ENCODE measurements at places on chromosomes 16 and 17.

DNA sequence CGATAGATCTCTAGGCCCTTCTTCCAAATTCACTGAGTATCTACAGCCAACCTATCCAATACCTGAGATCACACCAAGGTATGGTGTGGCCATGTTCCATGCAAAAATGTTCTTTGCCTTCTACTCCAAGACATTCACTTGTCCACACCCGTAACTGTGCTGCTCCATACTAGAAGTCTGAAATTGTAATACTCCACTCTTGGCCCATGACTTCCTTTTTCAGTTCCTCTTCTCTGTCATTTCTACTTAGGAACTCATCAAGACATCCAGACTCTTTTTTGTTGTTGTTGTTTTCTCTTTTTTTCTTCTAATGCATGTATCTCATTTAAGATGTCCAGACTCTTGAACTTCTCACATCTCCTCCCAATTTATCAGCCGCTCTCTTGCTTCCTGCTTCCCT lies 42.5 kb upstream of the KSR1 start:
- DNase-seq, result no peak

DNA sequence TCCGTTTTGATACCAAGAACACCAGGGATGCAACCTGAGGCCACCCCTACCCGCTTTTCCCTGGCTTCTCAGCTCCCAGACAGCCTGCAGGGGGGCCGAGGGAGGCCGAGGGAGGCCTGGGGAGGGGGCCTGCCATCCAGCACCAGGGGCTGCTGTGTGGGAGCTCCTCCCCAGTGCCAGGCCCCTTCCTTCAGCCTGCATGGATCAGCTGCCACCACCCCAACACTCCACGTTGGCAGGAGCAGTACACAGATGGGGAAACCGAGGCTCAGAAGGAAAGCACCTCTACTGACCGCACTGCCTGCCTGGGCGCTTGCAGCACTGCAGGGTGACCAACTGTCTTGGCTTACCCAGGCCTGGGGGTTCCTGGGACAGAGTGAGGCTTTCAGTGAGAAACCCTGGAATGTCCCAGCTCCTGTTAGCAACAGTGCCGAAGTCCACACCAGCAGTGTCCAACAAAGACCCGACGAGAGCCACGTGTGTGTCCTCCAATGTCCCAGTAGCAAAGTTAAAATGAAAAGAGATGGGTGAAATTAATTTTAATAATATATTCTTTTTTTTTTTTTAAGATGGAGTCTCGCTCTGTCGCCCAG lies 5.3 kb upstream of the OSGIN1 start:
- DNase-seq, result no peak

- no peak for DNase-seq
Observed at GRCh38 chr17:47982645-47983390, 11.9 kb downstream of the CDK5RAP3 start.

DNA sequence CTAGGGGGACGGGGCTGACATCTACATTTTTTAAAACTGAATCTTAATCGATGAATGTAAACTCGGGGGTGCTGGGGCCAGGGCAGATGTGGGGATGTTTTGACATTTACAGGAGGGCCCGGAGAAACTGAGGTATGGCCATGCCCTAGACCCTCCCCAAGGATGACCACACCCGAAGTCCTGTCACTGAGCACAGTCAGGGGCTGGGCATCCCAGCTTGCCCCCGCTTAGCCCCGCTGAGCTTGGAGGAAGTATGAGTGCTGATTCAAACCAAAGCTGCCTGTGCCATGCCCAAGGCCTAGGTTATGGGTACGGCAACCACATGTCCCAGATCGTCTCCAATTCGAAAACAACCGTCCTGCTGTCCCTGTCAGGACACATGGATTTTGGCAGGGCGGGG lies 21.4 kb downstream of the ADAM11 start:
- no peak for DNase-seq

DNA sequence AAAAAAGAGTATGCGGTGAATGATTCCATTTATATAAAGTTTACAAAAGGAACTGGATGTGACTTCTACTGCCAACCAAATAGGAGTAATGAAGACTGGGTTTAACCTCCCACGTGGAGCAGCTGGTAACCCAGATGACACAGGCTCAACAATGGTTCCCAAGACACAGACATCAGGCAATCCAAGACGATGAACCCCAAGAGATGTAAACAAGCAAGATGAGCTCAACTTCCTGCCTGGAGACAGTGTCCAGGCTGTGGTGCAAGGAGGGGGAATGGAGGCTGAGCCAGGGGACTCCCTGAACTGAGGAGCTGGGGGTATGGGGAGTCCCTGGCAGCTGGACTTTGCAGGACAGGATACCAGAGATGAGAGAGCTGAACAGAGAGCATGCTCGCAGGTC lies 104.7 kb downstream of the LITAF start:
- DNase-seq, result no peak

DNA sequence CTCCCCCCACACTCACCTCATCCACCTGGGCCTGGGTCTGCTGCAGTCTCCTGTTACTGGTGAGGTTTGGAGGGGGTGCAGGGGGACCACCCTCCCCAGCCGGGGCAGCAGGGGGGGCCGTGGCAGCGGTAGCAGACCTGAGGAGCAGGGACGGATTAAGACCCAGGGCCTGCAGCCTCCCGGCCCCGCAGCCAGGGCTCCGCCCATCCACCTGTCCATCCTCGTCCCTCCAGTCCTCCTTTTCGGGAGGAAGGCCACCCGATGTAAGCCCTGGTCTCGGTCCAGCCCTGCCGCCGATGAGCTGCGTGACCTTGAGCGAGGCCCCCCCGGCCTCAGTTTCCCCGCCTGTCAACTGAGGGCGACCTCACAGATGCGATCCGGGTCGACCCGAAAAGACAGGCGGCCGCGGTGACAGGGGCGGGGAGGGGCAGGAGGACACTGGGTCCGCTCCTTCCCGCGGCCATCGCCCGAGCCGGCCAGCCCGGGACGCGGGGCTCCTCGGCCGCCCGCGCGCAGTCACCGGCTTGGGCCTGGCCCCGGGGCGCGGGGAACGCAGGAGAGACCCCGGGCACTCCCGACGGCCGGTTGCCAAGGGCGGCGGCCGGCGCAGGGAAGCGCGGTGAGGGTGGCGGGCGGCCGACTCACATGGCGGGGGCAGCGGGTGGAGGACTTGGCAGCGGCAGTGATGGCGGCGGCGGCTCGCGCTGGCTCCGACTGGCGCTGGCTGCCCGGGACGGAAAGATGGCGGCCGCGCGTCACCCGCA lies at the start of gene VAMP2:
VAMP2 (minus strand) TSS at position 716 of the 764 bp plus-strand sequence; CDS start at position 647, 69 bp downstream.
- DNase-seq, result peak; percentile 89

GRCh38 chr16:51845586-51846305 lies 694.7 kb upstream of the SALL1 start:
- no peak for DNase-seq

- DNase-seq, result no peak
Observed at GRCh38 chr16:57305159-57305811, 20.8 kb upstream of the PLLP start.

GRCh38 chr16:84718-85406 lies 6.8 kb downstream of the MPG start:
- DNase-seq, result no peak

- DNase-seq, result no peak
Observed at GRCh38 chr16:49013727-49014080, 267.9 kb downstream of the CBLN1 start.

- DNase-seq, result no peak
Observed at GRCh38 chr16:7362231-7362630, 29.6 kb downstream of the RBFOX1 start.

DNA sequence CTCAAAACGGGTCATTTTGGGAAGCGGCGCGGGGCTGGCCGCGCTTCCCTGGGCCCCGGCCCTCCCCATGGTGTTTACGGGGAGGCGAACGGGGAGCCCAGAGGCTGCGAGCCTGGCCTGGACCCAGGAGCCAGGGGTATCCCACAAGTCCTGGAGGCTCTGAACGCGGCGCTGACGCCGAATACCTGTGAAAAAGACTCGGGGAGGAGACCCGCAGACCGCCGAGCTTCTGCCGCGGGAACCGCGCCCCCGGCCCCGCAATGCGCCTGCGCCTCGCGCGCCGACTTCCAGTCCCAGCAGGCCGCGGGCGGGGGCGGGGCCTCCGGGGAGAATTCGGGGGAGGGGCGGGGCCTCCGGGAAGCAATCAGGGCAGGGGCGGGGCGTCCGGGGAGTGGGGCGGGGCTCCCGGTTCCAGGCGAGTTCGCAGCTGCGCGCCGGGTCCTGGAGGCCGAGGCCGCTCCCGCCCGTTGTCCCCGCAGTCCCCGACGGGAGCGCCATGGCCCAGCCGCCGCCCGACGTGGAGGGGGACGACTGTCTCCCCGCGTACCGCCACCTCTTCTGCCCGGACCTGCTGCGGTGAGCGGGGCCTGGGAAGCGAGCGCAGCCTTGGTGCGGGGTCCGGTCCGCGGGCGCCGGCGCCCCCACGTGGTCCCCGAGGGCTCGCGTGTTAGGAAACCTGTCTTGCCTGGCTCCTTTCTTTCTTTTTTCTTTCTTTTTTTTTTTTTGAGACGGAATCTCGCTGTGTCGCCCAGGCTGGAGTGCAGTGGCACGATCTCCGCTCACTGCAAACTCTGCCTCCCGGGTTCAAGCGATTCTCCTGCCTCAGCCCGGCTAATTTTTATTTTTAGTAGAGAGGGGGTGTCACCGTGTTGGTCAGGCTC lies at the start of gene DECR2:
DECR2 (plus strand) TSS at position 418 of the 881 bp plus-strand sequence; CDS start at position 497, 79 bp downstream.
- DNase-seq, result peak; percentile 100

- no peak for DNase-seq
Observed at GRCh38 chr16:5653041-5653440, 555.4 kb upstream of the EEF2KMT start.

DNA sequence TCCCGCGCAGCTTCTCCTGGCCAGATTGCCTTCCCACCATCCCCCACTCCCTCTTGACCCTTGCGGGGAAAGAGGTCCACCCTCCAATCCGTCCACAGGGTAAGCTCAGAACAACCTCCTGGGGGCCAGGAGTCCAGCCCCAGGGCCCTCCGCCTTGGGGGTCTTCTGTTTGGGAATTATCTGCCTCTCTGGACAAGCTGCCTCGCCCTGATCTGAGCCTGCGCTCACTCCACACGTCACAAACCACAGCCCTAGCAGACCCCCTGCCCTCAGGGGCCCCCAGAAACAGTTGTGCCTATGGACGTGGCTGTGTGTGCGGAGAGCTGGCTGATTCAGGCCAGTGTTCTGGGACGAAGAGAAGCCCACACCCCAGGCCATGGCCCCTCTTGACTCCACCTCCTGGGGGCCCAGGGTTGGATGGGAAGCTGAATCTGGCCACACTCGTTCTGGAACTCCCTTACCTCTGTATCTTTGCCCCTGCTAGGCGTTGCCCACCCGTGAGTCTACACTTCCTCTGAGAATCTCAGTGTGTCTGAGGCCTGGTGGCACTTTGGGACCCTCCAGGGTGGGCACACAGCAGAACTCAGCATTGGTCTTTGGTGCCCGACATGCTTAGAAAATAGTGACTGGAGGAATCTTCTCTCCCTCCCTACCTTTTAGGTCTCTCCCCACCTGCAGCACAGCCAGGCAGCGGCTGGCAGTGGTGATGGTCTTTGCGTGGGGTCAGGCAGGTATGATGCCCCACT lies 119.9 kb upstream of the SMURF2 start:
- DNase-seq, result no peak

DNA sequence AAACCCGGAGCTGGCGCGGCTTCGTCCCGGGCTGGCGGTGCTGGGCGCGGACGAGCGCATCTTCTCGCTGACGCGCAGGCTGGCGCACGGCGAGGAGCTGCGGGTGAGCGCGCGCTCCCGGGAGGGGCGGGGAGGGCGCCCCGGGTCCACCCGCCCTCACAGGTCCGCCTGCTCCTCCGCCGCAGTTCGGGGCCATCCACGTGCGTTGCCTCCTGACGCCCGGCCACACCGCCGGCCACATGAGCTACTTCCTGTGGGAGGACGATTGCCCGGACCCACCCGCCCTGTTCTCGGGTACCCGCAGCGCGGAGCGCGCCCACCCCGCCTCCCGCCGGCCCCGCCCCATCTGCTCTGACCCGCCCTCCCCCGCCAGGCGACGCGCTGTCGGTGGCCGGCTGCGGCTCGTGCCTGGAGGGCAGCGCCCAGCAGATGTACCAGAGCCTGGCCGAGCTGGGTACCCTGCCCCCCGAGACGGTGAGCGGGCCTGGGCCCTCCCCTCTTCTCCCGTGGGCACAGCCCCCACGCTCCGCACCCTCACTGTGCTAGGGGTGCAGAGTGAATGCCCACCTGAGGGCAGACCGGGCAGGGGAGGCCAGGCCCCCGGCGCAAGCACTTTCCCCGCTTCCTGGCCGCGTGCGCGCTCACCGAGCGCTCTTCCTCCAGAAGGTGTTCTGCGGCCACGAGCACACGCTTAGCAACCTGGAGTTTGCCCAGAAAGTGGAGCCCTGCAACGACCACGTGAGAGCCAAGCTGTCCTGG lies 1.4 kb downstream of the HAGHL start:
- DNase-seq, result no peak

DNA sequence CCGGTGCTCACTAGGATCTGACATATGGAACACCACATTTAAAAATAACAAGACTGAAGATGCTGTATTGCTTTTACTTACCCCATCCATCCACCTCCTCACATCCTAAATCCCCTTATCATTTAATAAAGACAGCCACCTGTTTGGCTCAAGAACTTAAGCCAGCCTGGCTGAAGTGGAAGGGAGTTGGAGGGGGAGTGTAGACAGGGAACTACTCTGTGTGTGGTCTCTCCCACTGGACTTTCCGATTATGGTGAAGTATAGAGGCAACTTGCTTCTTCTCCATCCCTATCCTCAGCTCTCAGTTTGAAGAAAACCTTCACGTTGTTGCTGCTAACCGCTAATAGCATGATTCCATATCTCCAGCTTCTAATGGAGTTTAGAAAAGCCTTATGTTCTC lies 313.4 kb downstream of the CDH11 start:
- no peak for DNase-seq

DNA sequence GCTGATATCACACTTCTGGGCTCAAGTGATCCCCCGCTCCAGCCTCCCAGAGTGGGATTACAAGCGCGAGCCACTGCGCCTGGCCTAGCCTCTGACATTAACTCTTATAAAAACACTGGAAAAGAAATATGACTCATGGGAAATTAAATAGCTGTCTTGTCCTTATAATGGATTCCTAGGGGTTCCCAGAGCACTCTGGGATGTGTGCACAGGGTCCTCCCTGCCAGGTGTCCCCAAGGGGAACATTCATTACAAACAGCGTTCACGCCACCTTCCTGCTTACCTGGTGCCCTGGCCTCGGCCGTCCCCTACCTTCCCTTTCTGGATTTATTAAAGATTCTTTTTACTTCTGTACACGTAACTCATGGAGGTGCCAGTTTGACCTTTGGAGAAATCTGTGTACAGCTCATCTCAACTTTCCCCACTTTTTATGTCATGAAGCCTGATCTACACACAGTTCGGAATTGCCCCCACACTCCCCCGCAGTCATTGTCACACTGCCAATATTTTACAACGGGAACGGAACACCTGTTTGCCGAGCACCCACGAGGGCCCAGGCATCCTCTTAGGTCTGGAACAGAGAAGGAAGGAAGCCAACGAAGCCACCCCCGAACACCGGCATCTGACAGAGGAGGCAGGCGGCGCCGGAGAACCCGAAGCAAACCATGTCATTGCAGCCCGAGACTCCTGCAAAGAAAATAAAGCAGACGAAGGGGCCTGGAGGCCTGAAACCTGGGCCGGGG lies 39.7 kb upstream of the MEAK7 start:
- no peak for DNase-seq

DNA sequence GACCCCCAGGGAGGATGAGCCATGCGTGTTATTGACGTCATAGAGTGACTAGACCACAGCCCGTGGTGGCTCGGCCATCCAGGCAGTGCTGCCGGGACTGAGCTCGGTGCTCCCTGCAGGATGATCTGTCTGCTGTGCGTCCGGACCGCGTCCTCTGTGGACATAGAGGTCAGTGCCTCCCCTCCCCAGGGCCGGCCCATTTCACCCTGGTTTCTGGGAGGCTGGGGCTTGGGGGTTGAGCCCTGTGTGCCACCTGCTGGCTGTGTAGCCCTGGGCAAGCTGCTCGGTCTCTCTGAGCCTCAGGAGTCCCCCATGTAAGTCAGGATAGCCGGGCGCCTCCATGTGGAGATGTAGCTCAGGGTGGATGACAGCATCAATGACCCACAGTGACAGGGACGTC lies 8.3 kb downstream of the TSC2 start:
- no peak for DNase-seq

Data from right forelimb (tissue), 1 donor.